CD4-positive, alpha-beta T cell treated with Interleukin-6 at 100 ng/mL for 8 hours (primary cell): ENCODE measurements at places on chromosomes 7 and 10.

DNA sequence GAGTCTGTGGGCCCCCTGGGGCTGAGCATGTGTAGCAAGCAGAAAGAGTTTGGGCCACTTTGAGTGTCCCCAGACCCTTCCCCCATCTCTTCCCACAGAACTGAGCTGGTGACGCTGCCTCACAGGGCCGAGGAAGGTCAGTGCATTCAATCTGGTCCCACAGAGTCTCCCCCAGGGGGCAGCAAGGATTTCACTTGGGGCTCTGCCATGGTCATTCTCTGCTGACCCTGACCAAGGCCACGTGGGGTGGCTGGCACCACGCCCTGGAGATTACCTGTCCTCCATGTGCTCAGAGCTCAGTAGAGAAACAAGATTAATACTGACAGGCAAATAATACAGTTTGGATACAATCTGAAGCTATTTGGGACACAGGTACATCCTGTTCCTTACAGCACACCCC lies 30.2 kb downstream of the ADRA2A start:
- no peak for DNase-seq

GRCh38 chr10:78570633-78571235 lies 498.0 kb upstream of the ZMIZ1 start:
- no peak for DNase-seq

DNA sequence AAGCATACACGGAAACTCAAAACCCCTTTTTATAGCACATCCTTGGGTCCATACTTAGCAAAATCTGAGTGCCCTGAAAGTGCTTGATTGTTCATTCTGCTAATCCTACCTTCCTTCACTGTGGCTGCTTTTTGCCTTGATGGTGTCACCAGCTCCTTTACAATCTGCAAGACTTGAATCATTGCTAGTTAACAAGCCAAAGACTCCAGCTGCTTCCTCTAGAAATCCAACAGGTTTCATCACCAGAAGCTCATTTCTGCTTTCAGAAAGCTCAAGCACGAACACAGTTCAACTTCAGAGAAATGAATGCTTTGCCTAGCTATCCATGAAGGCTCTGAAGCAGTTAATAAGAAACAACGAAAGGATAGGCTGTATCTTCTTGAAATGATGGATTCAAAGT lies 38.0 kb downstream of the USP6NL start:
- no peak for DNase-seq

GRCh38 chr10:81116990-81117389 lies 579.3 kb downstream of the SH2D4B start:
- DNase-seq, result no peak

GRCh38 chr7:137167609-137168008 lies 175.9 kb downstream of the PTN start:
- DNase-seq, result no peak

- no peak for DNase-seq
These were observed 327.7 kb upstream of the STEAP1 start for GRCh38 chr7:89826557-89826956.

GRCh38 chr7:10343108-10343507 lies 630.6 kb upstream of the PHF14 start:
- DNase-seq, result no peak

DNA sequence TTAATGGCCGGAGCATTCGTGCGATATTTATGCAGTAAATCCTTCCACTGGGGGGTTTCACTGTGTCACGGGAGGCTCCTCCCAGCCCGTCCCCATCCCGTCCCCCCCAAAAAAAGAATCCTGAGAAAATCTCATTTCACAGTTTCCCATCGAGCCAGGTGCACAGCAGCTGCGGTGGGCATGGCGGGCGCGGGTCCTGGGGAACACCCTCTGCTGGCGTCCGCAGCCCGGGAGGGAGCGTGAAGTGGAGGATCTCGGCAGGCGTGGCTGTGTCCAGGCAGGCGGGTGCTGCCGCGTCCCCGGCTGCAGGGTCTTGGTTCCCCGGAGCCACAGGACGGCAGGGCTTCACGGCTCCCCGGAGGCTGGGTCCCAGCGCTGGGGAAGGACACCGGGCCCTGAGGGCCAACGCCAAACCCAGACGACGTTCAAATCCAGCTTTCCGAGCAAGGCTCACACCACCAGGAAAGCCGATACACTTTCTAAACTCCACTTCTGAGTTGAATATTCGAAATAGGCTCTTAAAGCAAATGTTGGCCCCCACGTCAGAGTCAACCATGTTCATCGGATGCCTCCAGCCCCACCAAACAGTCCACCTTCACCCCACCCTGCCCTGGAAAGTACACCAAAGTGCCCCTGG lies 55.7 kb downstream of the PDGFA start:
- DNase-seq, result no peak

GRCh38 chr7:1532456-1533254 lies 2.2 kb downstream of the MAFK start:
- DNase-seq, result peak; percentile 56

- DNase-seq, result no peak
These were observed 933 bp upstream of the RNF32 start for GRCh38 chr7:156639426-156640256.

DNA sequence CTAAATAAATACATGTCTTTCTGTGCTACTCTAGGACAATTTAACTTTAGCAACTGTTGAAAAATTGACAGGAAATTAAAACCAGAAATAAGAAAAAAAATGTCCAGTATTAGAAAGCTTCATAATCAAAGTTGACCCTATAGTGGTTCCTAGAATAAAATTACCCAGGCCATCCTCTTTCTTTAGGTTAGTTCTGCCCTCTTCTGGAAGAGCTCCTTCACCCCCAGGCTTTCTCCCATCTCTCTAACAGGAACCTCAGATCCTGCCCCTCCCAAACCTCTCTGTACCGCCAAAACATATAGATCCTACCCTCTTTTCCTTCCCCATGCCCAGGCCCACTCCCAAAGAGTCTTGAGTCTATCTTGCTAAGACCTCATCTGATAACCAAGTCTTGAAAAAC lies 159.4 kb upstream of the CDK1 start:
- no peak for DNase-seq

- DNase-seq, result no peak
These were observed 4.6 kb downstream of the AGFG2 start for GRCh38 chr7:100543586-100543985.

GRCh38 chr10:31953080-31953479 lies 24.4 kb upstream of the ARHGAP12 start:
- DNase-seq, result no peak

- no peak for DNase-seq
These were observed 99.7 kb upstream of the TARP start for GRCh38 chr7:38373155-38373554.

DNA sequence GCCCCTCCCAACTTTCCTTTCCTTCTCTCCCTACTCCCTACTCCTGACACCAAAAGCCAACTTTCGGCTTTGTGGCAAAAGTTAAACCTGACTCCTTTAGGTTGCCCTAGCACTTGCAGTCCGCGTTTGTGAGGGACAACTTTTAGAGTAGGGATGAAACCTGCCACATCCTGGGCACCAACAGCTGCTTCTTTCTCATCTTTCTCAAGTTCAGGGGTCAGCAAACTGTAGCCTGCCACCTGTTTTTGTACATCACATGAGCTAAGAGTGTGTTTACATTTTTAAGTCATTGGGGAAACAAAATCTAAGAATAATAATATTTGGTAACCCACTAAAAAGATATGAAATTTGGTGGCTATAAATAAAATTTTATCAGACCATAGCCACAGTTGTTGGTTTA lies 660.6 kb downstream of the KCNMA1 start:
- DNase-seq, result no peak
